ENCODE measurements at places on chromosomes 12 and 14. TPM values are rescaled to one million over a fixed set of nuclear protein-coding genes. Genes with fewer than 3 reads are reported as not detected.
A peak's percentile ranks its signal among the peaks of the same experiment; 100 is the strongest.

GRCh38 chr12:98754095-98754494 is 109.0 kb downstream of the APAF1 start:
- no peaks in the 10 kb centered on the region for H3K27me3 ChIP-seq
- H3K36me3 ChIP-seq: no peaks in the 10 kb centered on the region
- no peaks in the 10 kb centered on the region for H3K4me1 ChIP-seq
- no peak overlapping the region for H3K27ac ChIP-seq

DNA sequence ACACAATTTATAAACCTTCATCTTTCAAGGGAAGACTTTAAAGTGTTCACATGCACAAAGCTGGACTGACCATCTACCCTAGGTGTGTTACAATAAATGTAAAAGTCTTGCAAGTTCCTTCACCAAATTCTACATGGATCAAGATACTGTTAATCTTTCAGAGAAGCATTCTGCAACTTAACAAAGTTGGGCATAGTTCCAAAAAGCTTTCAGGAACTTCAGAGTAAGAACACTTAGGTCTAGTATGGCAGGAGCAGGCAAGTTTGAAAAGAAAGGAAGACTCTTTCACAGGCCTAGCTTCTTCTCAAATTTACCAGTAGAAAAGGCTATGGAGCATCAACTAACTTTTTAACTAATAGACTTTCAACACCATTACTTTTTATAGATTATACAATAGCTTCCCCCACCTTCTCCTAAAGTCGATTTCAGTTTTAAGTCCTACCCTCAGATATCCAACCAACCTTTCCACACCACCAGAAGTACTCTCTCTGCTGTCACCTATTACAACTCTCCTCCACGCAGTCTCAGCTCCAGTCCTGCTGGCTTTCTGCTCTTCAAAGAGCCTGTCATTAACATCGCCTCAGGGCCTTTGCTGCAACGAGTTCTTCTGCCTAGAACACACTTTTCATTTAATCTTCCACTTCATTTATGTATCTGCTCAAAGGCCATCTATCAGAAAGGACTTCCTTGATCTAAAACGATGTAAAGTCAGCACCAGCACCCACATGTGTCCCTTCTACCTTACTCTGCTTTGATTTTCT is 333.9 kb downstream of the CEP128 start:
- H3K4me3 ChIP-seq: no peak overlapping the region
- H3K27ac ChIP-seq: no peak overlapping the region
- H3K27me3 ChIP-seq: no peaks in the 10 kb centered on the region
- no peaks in the 10 kb centered on the region for H3K36me3 ChIP-seq

- no peaks in the 10 kb centered on the region for H3K36me3 ChIP-seq
- H3K27ac ChIP-seq: no peak overlapping the region
- no peak overlapping the region for H3K4me3 ChIP-seq
- no peaks in the 10 kb centered on the region for H3K27me3 ChIP-seq
These were observed 6.3 kb upstream of the TPCN1 start for GRCh38 chr12:113214895-113215400.

The OLR1 gene
- total RNA-seq: 9.3 TPM

The RNASE7 gene
- not detected for total RNA-seq

The PPP1R36 gene
- total RNA-seq: 0.42 TPM

GRCh38 chr12:52615208-52615868 is 3.0 kb downstream of the KRT73 start:
- no peaks in the 10 kb centered on the region for H3K27me3 ChIP-seq
- H3K36me3 ChIP-seq: no peaks in the 10 kb centered on the region
- DNase-seq: no peak
- no peaks in the 10 kb centered on the region for H3K4me1 ChIP-seq
- H3K4me3 ChIP-seq: no peak overlapping the region

The RFX4 gene
- not detected for total RNA-seq

- H3K27ac ChIP-seq: no peak overlapping the region
- H3K27me3 ChIP-seq: no peaks in the 10 kb centered on the region
- no peak overlapping the region for H3K4me3 ChIP-seq
- no peaks in the 10 kb centered on the region for H3K36me3 ChIP-seq
These were observed 84.5 kb downstream of the PLEKHG3 start for GRCh38 chr14:64788706-64789105.

- H3K4me1 ChIP-seq: no peaks in the 10 kb centered on the region
- H3K4me3 ChIP-seq: no peak overlapping the region
- H3K36me3 ChIP-seq: no peaks in the 10 kb centered on the region
- no peak for DNase-seq
- no peaks in the 10 kb centered on the region for H3K27me3 ChIP-seq
These were observed 106.6 kb downstream of the BRMS1L start for GRCh38 chr14:35932659-35933159.

DNA sequence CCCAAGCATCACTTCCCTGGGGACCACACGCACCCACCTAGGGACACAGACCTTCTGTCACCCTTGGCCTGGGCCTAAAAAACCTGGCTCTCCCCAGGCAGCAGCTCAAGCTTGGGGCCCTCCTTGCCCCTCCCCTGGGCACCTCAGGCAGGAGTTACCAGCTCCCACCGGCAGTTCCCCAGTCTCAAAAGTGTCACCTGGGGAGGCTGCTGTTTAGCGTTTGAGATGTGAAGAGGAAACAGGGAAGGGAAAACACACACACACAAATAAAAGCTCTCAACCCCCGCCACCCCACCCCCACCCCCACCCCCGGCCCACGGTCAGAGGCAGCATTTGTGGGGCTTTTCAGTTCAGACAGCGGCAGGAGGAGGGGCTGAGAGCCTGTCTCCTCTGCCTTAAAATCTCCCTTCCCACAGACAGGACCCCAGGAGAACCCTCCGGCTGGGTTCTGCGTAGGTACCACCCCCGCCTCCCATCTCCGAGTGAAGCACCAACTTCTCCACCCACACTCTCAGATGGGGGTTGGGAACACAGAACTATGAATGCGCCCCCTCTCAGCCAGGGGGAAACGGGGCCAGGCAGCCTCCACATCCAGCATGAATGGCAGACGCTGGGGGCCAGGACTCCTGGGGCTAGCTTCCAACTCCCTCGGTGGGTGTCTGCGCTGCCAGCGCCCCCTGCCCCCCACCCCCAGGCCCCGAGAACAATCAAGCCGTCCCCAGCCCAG is 3.0 kb downstream of the NCOR2 start:
- no peak for DNase-seq
- no peaks in the 10 kb centered on the region for H3K4me1 ChIP-seq
- no peaks in the 10 kb centered on the region for H3K27me3 ChIP-seq
- no peak overlapping the region for H3K4me3 ChIP-seq

The NFE2 gene
- 3.2 TPM for total RNA-seq

- H3K27me3 ChIP-seq: no peaks in the 10 kb centered on the region
- H3K36me3 ChIP-seq: no peaks in the 10 kb centered on the region
- H3K4me1 ChIP-seq: peaks cover 4% of the 10 kb centered on the region
These were observed 568 bp upstream of the BCL11B start for GRCh38 chr14:99272632-99272898.

GRCh38 chr14:91927191-91927590 is 20.3 kb downstream of the FBLN5 start:
- H3K36me3 ChIP-seq: no peaks in the 10 kb centered on the region
- H3K27ac ChIP-seq: no peak overlapping the region
- no peaks in the 10 kb centered on the region for H3K27me3 ChIP-seq
- no peak for DNase-seq
- H3K4me1 ChIP-seq: peaks cover 18% of the 10 kb centered on the region

GRCh38 chr12:75913502-75914351 is 117.8 kb downstream of the PHLDA1 start:
- no peak overlapping the region for H3K27ac ChIP-seq
- H3K4me3 ChIP-seq: no peak overlapping the region
- no peaks in the 10 kb centered on the region for H3K36me3 ChIP-seq
- H3K4me1 ChIP-seq: no peaks in the 10 kb centered on the region
- no peaks in the 10 kb centered on the region for H3K27me3 ChIP-seq
- no peak for DNase-seq

- no peak overlapping the region for H3K4me3 ChIP-seq
- H3K27ac ChIP-seq: no peak overlapping the region
- no peaks in the 10 kb centered on the region for H3K36me3 ChIP-seq
- no peaks in the 10 kb centered on the region for H3K27me3 ChIP-seq
- H3K4me1 ChIP-seq: no peaks in the 10 kb centered on the region
- DNase-seq: no peak
These were observed 19.7 kb downstream of the CORO1C start for GRCh38 chr12:108711489-108712164.

DNA sequence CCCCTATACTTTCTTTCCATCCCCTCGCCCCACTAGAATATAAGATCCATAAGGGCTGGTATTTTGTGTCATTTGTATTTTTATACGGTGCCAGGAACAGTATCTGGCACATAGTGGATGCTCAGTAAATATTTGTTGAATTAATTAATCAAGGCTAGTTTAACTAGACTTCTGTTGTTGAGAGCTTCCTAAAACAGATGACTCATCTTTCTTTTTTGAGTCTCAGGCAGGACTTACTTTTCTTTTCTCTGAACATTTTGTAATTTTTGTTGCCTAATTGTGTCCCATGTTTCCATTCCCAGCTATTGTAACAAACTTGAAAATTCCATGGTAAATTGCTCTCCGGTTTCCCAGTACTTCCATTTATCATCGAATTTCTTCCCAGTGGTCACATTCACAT is 16.7 kb downstream of the STK38L start:
- no peaks in the 10 kb centered on the region for H3K27me3 ChIP-seq
- H3K27ac ChIP-seq: peak overlapping the region; percentile 90
- H3K4me1 ChIP-seq: peaks cover 11% of the 10 kb centered on the region
- H3K36me3 ChIP-seq: no peaks in the 10 kb centered on the region
- H3K4me3 ChIP-seq: no peak overlapping the region
- DNase-seq: no peak

The NXPH4 gene
- 1.2 TPM for total RNA-seq

GRCh38 chr12:105573574-105573973 is 243.1 kb downstream of the C12orf75 start:
- no peaks in the 10 kb centered on the region for H3K27me3 ChIP-seq
- H3K4me3 ChIP-seq: no peak overlapping the region
- no peak for DNase-seq

The PLEKHG7 gene
- not detected for total RNA-seq

DNA sequence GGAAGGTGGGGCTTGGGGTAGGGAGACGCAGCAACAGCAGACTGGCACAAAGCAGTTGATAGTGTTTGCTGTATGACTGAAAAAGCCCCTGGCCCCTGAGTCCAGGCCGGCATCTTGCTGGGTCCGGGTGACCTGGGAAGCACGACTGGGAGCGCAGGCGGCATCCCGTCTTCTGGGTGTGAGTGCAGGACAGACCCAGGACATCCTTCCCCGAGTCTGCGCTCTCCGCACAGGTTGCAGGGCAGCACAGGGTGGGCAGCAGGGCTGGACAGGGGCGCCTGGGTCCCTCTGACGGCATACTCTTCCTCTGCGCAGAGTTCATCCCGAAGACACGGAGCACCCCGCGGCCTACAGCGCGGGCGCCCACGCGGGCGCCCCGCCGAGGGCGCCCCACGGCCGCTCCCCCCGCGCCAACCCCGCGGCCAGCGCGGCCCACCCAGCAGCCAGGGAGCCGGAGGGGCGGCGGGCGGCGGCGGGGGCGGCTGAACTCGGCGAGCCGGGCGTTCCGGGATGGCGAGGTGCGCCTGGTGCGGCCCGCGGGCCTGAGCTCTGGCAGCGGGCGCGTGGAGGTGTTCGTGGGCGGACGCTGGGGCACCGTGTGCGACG is 9.2 kb upstream of the CYP46A1 start:
- H3K36me3 ChIP-seq: no peaks in the 10 kb centered on the region
- DNase-seq: peak; percentile 24
- H3K4me3 ChIP-seq: no peak overlapping the region
- H3K27ac ChIP-seq: no peak overlapping the region

DNA sequence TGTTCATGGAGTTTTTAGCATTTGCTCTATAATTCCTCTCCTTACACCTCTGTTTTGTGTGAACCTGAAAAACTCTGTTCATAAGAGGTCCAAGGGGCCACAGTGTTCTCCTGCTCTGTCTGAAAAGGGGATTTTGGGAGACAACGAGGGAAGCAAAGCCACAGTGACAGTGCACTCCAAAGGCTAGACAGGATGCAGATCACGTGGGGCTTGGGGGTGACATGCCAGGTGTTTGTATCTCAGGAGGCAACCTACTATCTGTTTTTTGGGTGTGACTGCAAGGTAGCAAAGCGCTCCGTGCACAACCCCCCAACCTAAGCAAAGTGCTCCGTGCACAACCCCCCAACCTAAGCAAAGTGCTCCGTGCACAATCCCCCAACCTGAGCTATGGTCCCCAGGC is 5.1 kb upstream of the CHD4 start:
- H3K4me1 ChIP-seq: peaks cover 3% of the 10 kb centered on the region
- no peaks in the 10 kb centered on the region for H3K27me3 ChIP-seq
- no peak overlapping the region for H3K4me3 ChIP-seq
- no peaks in the 10 kb centered on the region for H3K36me3 ChIP-seq
- peak overlapping the region; percentile 83 for H3K27ac ChIP-seq
- DNase-seq: no peak

The GPRC5D gene
- total RNA-seq: 0.39 TPM

GRCh38 chr12:86550218-86551145 is 294.3 kb upstream of the MGAT4C start:
- H3K27ac ChIP-seq: peak overlapping the region; percentile 45
- no peak overlapping the region for H3K4me3 ChIP-seq
- no peak for DNase-seq
- H3K4me1 ChIP-seq: no peaks in the 10 kb centered on the region

- DNase-seq: no peak
- H3K27ac ChIP-seq: no peak overlapping the region
- peak overlapping the region; percentile 43 for H3K4me3 ChIP-seq
- H3K27me3 ChIP-seq: no peaks in the 10 kb centered on the region
- H3K4me1 ChIP-seq: no peaks in the 10 kb centered on the region
- H3K36me3 ChIP-seq: no peaks in the 10 kb centered on the region
These were observed 52.5 kb downstream of the C12orf75 start for GRCh38 chr12:105382771-105383622.

The GTF2A1 gene
- total RNA-seq: 32.1 TPM

GRCh38 chr14:102537981-102538601 is 28.5 kb upstream of the ANKRD9 start:
- H3K27ac ChIP-seq: no peak overlapping the region
- no peaks in the 10 kb centered on the region for H3K27me3 ChIP-seq
- no peak for DNase-seq
- no peaks in the 10 kb centered on the region for H3K36me3 ChIP-seq
- no peak overlapping the region for H3K4me3 ChIP-seq

The TSPAN8 gene
- total RNA-seq: 7.5 TPM

DNA sequence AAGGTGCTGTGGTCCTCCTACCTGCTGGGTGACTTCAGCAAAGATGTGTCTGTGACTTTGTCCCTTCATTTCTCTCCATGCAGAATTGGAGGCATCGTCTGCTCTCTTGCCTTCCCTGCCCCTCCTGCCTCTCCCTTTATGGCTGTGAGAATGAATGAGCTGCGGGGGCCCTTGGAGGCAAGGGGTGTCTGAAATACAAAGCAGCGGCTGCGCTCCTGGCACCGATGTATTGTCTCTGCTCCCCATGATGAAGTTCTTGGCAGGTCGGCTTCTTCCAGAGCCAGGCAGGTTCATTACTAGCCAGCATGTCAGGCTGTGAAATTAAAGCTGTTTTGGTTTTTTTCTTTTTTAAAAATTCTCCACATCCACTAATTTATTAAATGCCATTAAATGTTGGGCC is 194.5 kb downstream of the TSPAN9 start:
- no peak for DNase-seq
- H3K27me3 ChIP-seq: no peaks in the 10 kb centered on the region
- H3K36me3 ChIP-seq: no peaks in the 10 kb centered on the region
- no peak overlapping the region for H3K4me3 ChIP-seq
- no peak overlapping the region for H3K27ac ChIP-seq
